ENCODE measurements at places on chromosomes 4 and X.
A peak's percentile ranks its signal among the peaks of the same experiment; 100 is the strongest.

DNA sequence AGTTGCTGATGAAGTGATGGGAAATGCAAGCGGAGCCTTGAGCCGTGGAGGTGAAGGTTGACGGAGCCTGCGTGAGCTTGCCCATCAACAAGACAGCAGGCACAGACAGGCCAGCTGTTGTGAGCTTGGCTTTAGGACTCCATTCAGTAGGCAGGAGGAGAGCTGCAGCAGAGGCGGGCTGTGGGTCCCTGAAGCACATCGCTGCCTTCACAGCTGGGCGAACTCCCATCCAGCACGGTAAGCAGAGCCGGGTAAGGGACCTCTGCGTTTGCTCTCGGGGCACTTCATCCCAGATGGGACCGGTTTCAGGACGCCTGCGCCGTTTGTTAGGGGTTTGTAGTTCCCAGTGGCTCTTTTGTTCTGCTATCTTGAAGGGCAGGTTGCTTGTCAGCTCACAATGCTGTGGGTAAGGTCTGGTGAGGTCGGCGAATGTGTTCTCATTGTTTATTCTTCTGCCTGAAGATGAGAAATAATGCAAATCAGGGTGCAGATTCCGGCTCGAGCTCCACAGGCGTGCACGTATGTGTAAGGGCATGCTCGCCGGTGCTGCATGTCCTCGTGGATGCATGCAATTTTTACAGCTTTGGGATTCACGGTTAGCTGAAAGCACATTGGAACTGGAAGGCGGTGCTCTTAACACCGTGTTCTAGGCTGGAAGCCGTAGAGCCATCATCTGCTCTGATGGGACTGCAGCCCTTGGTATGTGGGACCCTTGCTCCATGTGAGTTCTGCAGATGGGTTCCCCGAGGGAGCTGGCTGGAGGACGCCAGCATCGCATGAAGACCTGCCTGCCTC, 54.6 kb upstream of the CLDN34 start:
- DNase-seq: peak; percentile 36
- H3K36me3 ChIP-seq: no peaks in the 10 kb centered on the region
- H3K4me1 ChIP-seq: no peaks in the 10 kb centered on the region

DNA sequence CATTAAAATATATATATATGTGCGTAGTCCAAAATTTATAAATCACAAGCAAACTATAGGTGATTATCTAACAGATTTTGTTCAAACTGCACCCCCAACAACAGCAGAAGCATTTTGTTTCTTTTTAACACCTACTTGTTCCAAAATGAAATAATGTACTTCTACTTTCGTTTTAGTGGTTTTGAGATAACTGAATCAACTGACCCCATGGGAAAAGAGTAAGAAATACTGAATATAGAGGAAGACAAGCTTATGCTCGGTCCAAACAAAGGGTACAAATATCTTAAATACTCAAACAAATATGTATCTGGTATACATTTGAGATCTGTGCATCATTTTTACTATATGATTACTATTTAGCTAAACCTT, 22.4 kb downstream of the MAP7D3 start:
- H3K27ac ChIP-seq: no peak overlapping the region
- H3K36me3 ChIP-seq: no peaks in the 10 kb centered on the region
- no peak for DNase-seq
- no peaks in the 10 kb centered on the region for H3K27me3 ChIP-seq
- H3K4me3 ChIP-seq: no peak overlapping the region

DNA sequence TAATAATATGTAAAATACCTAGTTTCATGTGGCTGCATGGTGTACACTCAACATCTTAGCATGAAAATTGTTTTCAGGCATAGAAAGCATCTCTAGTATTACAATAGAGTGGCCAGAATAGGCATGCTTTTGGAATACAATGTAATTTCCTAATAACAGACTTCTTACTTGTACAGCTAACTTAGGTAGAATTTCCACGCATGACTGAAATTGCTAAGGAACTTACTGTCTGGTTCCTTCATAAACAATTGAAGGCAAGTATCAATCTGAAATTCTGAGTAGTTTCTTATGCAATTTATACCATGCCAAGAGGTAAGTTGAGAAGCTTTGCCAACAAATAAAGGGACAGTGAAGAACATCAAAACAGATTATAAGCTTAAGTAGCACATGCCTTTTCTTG, 26.7 kb downstream of the SULT1E1 start:
- peaks cover 10% of the 10 kb centered on the region for H3K4me1 ChIP-seq
- no peak for DNase-seq
- H3K36me3 ChIP-seq: no peaks in the 10 kb centered on the region
- no peak overlapping the region for H3K27ac ChIP-seq
- H3K4me3 ChIP-seq: no peak overlapping the region

DNA sequence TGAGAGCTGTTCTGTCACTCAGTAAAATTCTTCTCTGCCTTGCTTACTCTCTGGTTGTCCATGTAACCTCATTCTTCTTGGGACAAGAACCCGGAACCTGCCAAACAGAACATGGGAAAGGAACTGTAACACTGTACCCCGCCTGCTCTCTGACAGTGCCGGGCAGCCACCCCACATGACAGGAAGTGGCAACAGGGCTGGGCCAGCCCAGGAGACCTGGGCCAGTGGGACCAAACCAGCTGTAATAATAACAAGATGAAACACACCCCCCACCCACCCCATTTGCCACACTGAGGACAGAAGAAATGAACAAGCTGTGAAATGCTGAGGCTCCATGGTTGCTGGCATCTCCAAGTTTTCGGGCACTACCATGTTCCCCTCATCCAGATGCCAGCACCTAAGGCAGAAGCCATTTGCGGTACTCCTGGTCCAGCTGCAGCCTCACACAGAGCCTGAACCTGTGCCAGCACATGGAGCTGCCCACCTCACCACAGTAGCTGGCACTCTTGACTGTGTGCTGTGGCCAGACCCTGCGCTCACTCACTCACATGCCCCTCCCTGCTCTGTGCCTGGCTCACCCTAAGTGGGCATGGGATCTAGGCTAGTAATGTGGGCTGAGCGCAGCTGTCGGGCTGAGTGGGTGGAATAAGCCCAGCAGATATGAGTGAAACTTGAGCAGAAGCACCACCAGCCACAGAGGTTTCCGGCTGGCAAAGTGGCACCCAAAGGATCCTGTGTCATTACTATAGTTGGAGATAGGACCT, 126.2 kb upstream of the UGT8 start:
- no peaks in the 10 kb centered on the region for H3K4me1 ChIP-seq
- no peak overlapping the region for H3K27ac ChIP-seq
- no peaks in the 10 kb centered on the region for H3K36me3 ChIP-seq
